ENCODE measurements at places on chromosomes 1 and 21. TPM values are rescaled to one million over a fixed set of nuclear protein-coding genes. Genes with fewer than 3 reads are reported as not detected.
A peak's percentile ranks its signal among the peaks of the same experiment; 100 is the strongest.

DNA sequence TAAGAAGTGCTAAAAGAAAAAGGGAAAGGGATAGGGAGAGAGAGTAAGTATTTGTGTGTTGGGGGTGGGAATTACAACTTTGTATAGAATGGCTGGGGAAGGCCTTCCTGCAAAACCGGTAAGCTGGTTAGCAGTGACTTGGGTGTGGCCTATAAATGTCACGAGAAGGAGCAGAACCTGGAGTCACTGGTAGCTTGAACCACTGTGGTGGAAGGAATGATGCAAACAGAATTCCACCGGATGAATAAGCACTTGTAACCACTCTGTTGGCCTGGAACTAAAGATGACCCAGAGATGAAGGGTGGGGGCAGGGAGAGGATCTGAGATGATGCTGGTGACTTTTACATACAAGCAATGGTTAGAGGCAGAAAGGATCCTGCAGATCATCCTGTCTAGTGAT lies 8.9 kb downstream of the XKR8 start:
- peaks cover 12% of the 10 kb centered on the region for H3K36me3 ChIP-seq
- no peak overlapping the region for H3K4me3 ChIP-seq
- no peaks in the 10 kb centered on the region for H3K27me3 ChIP-seq

- no peaks in the 10 kb centered on the region for H3K4me1 ChIP-seq
- H3K4me3 ChIP-seq: no peak overlapping the region
- no peak for DNase-seq
- no peaks in the 10 kb centered on the region for H3K36me3 ChIP-seq
- peaks cover 51% of the 10 kb centered on the region for H3K27me3 ChIP-seq
These were observed 6.5 kb upstream of the OLIG1 start for GRCh38 chr21:33063375-33063883.

- H3K27me3 ChIP-seq: peaks cover 39% of the 10 kb centered on the region
- H3K4me1 ChIP-seq: no peaks in the 10 kb centered on the region
- H3K36me3 ChIP-seq: no peaks in the 10 kb centered on the region
- DNase-seq: no peak
- H3K4me3 ChIP-seq: no peak overlapping the region
These were observed 374.9 kb upstream of the CAMK1G start for GRCh38 chr1:209208648-209209047.

GRCh38 chr1:32249831-32250525 lies 1.1 kb upstream of the LCK start:
- H3K27ac ChIP-seq: peak overlapping the region; percentile 85
- H3K4me3 ChIP-seq: no peak overlapping the region
- peak; percentile 64 for DNase-seq
- H3K4me1 ChIP-seq: peaks cover 68% of the 10 kb centered on the region

- H3K4me1 ChIP-seq: peaks cover 29% of the 10 kb centered on the region
- H3K27me3 ChIP-seq: no peaks in the 10 kb centered on the region
These were observed 16.6 kb downstream of the TMCC2 start for GRCh38 chr1:205244384-205244783.

DNA sequence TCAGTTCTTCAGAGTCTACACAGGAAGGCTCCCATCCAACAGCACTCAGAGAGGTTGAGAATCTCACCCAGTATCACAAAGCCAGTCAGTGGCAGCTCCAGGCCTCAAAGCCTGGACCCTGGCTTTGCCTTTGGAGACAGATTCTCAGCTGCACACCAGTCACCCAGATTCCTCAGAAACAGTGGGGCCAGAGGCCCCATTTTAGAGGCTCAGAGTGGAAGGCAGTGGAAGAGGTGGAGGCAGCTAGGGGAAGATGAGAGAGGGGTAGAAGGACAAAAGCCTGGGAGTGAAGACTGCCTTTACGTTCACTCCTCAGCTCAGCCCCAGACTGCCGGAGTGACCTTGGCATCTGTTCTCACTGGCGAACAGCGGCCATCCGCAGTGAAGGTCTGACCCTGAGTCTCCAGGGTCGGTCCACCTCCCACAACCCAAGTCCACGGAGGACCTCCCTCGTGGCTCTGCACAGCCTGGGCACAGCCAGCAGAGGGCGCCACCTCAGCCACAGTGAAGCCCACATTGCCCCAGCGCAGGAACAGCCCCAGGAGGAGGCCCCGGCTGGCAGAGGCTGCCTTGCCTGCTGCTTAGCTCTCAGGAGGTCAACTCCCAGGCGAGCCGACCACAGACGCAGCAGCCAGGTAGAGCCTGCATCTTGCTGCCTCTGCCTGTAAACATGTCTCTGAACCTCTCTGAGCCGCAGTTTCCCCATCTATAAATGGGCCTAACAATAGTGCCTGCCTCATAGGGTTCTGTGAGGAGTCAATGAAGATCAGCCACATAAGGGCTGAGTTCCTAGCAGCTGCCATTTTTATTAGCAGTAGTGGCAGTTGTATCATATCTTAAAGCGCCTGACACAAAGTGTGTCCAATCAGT lies 5.9 kb upstream of the FNDC5 start:
- no peaks in the 10 kb centered on the region for H3K36me3 ChIP-seq
- H3K4me3 ChIP-seq: no peak overlapping the region
- H3K4me1 ChIP-seq: peaks cover 7% of the 10 kb centered on the region
- no peaks in the 10 kb centered on the region for H3K27me3 ChIP-seq
- no peak overlapping the region for H3K27ac ChIP-seq

- H3K27ac ChIP-seq: no peak overlapping the region
- no peaks in the 10 kb centered on the region for H3K36me3 ChIP-seq
- no peak for DNase-seq
- no peaks in the 10 kb centered on the region for H3K27me3 ChIP-seq
These were observed 45.5 kb upstream of the RPL11 start for GRCh38 chr1:23646091-23646490.

- no peak overlapping the region for H3K4me3 ChIP-seq
- H3K27ac ChIP-seq: no peak overlapping the region
- no peaks in the 10 kb centered on the region for H3K36me3 ChIP-seq
These were observed 151.1 kb downstream of the PCNX2 start for GRCh38 chr1:233144434-233144833.

GRCh38 chr1:161848676-161849075 lies 82.6 kb downstream of the ATF6 start:
- H3K36me3 ChIP-seq: peaks cover 6% of the 10 kb centered on the region
- no peaks in the 10 kb centered on the region for H3K27me3 ChIP-seq
- no peak for DNase-seq
- H3K4me3 ChIP-seq: no peak overlapping the region
- H3K4me1 ChIP-seq: no peaks in the 10 kb centered on the region
- H3K27ac ChIP-seq: no peak overlapping the region

GRCh38 chr1:160154790-160155189 lies 3.4 kb downstream of the ATP1A4 start:
- no peak overlapping the region for H3K27ac ChIP-seq
- H3K27me3 ChIP-seq: no peaks in the 10 kb centered on the region
- no peaks in the 10 kb centered on the region for H3K36me3 ChIP-seq
- H3K4me1 ChIP-seq: peaks cover 5% of the 10 kb centered on the region
- H3K4me3 ChIP-seq: no peak overlapping the region
- no peak for DNase-seq

DNA sequence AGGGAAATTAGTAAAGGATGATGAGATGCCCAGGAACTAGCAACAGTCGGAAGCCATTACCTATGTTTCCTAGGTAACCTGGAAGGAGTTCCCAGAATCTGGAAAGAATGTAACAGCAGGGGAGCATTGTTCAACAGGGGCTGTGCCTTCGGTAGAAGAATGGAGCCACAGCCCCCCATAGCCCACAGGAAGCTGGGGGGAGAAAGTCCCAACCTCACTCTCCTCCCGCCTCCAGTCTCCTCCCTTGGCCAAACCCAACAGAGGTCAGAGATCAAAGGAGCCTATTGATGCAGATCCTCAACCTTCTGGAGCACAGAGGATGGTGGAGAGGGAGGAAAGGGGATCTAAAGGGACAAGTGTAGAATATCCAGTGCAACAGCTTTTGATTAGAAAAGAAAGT lies 131.5 kb upstream of the SLC44A3 start:
- DNase-seq: no peak
- no peaks in the 10 kb centered on the region for H3K36me3 ChIP-seq
- H3K4me1 ChIP-seq: peaks cover 9% of the 10 kb centered on the region
- no peak overlapping the region for H3K27ac ChIP-seq

DNA sequence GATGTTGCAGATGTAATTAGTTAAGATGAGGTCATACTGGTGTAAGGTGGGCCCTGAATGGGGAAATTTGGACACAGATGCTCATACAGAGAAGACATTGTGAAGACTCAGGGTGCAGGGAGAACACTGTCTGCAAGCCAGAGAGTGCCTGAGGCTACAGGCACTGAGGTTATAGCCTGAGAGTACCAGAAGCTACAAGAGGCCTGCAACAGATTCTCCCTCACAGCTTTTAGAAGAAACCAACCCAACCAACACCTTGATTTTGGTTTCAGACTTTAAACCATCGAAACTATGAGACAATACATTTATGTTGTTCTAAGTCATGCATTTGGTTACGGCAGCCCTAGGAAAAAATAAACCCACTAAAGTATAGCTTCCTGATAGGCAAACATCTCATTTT lies 321.7 kb upstream of the USP25 start:
- H3K27me3 ChIP-seq: no peaks in the 10 kb centered on the region
- DNase-seq: no peak
- H3K27ac ChIP-seq: no peak overlapping the region
- no peak overlapping the region for H3K4me3 ChIP-seq

DNA sequence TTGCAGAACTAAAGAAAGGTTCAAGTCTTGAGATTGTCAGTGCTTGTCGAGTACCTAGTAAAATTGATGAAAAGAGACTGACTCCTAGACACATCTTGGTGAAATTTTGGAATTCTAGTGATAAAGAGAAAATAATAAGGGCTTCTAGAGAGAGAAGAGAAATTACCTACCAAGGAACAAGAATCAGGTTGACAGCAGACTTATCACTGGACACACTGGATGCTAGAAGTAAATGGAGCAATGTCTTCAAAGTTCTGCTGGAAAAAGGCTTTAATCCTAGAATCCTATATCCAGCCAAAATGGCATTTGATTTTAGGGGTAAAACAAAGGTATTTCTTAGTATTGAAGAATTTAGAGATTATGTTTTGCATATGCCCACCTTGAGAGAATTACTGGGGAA lies 16.3 kb downstream of the L1TD1 start:
- H3K36me3 ChIP-seq: no peaks in the 10 kb centered on the region
- no peak overlapping the region for H3K4me3 ChIP-seq
- H3K27me3 ChIP-seq: no peaks in the 10 kb centered on the region
- no peak for DNase-seq

DNA sequence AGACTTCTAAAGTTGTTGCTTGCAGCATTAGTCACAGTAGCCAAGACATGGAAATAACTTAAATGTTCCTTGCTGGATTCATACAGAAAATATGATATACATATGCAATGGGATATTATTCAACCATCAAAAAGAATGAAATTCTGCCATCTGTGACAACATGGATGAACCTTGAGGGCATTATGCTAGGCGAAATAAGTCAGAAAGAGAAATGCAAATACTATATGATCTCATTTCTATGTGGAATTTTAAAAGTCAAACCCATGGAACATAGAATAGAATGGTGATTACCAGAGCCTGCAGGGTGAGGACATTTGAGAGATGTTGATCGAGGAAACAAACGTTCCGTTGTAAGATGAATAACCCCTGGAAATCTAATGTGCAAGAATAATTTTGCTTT lies 43.0 kb downstream of the CRB1 start:
- H3K27me3 ChIP-seq: no peaks in the 10 kb centered on the region
- H3K27ac ChIP-seq: no peak overlapping the region
- no peaks in the 10 kb centered on the region for H3K4me1 ChIP-seq
- no peaks in the 10 kb centered on the region for H3K36me3 ChIP-seq

- peaks cover 16% of the 10 kb centered on the region for H3K4me1 ChIP-seq
- no peak overlapping the region for H3K4me3 ChIP-seq
- no peak overlapping the region for H3K27ac ChIP-seq
- no peaks in the 10 kb centered on the region for H3K27me3 ChIP-seq
- DNase-seq: no peak
These were observed 16.5 kb upstream of the KIAA1614 start for GRCh38 chr1:180896161-180896560.

DNA sequence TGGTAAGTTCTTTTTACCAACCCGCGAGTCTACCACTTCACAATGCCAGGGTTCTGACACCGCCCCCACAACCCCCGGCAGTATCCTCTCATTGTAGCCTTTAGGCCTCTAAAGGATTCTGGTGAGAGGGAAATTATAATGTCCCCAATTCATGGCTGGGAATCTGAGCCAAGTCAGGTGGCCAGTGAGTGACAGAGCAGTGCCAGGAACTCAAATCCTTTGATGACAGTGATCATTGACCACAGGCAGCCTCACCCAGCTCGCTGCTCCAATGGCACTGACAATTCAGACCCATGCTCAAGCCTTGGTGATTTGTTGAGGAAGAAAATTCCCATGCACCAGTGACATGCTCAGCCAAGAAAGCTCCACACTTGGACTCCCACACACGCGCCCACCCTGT lies 63.4 kb upstream of the CSF1 start:
- no peaks in the 10 kb centered on the region for H3K36me3 ChIP-seq
- H3K27ac ChIP-seq: no peak overlapping the region

DNA sequence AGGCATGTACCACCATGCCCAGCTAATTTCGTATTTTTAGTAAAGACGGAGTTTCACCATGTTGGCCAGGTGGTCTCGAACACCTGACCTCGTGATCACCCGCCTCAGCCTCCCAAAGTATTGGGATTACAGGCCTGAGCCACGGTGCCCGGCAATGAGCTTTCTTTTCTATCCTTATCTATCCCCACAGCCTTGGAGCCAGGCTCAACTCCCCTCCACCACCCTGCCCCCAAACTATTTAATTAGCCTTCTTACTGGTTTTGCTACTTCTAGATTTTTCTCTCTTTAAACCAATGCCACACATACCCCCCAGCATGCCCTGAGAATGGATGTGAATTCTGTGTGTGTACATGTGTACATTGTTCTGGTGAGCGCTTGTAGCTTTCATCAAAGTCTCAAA lies 5.7 kb upstream of the VANGL2 start:
- no peaks in the 10 kb centered on the region for H3K36me3 ChIP-seq
- no peak overlapping the region for H3K4me3 ChIP-seq
- no peaks in the 10 kb centered on the region for H3K27me3 ChIP-seq
- no peak for DNase-seq

GRCh38 chr1:236280438-236281197 lies 1.1 kb downstream of the ERO1B start:
- no peaks in the 10 kb centered on the region for H3K36me3 ChIP-seq
- no peaks in the 10 kb centered on the region for H3K27me3 ChIP-seq
- H3K4me1 ChIP-seq: peaks cover 14% of the 10 kb centered on the region
- H3K27ac ChIP-seq: peak overlapping the region; percentile 87
- no peak for DNase-seq
- peak overlapping the region; percentile 99 for H3K4me3 ChIP-seq

DNA sequence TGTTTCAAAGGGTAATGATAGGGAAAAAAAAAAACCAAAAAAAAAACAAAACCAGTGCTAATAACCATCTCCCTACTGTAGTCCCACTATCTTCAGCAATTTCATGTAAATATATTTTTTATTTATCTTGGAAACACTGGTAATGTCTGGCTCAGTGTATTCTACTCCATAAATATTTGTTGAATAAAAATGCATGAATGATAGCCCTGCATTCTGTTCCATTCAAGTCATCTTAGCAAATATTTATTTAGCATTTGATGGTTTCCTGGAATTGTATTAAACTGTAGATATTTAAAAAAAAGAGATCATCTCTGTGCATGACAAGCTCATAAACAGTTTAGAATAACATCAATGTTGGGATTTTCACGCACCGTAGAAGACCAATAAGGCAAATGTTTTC lies 24.2 kb downstream of the IL23R start:
- DNase-seq: no peak
- no peak overlapping the region for H3K4me3 ChIP-seq
- peaks cover 7% of the 10 kb centered on the region for H3K4me1 ChIP-seq
- no peaks in the 10 kb centered on the region for H3K27me3 ChIP-seq

LEFTY2 gene
- not detected for total RNA-seq

LRRC7 gene
- total RNA-seq: 0.42 TPM

LCE5A gene
- total RNA-seq: not detected

FLG2 gene
- not detected for total RNA-seq

RERE gene
- 143 TPM for total RNA-seq

LCE2A gene
- not detected for total RNA-seq

RGS13 gene
- total RNA-seq: 0.45 TPM

PTPRF gene
- total RNA-seq: 74.1 TPM

GPR3 gene
- 0.38 TPM for total RNA-seq

MROH7 gene
- total RNA-seq: 11.7 TPM
